ENCODE measurements at places on chromosomes 5 and 9.

DNA sequence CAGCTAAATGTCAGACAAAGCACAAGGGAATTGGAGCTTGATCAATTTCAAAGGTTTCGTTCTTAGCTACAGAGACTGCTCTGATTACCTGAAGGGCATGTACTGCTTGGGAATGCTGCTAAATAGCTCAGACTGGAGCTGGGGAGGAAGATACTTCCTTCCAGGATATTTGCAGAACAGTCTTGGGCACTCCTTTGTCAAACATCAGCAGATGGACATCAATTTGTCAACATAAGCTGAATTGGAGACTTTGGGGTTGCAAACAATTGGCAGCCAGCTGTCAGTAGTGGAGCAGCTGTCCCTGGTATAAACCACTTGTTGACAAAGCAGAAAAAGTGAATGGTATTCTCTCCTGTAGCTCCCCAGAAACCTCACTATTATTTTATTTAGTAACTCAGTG lies 182.0 kb downstream of the CCDC192 start:
- no peak for DNase-seq

- DNase-seq, result no peak
Measured at GRCh38 chr9:121707477-121708424, 56.3 kb downstream of the DAB2IP start.

GRCh38 chr5:134692722-134693121 lies 44.1 kb downstream of the SEC24A start:
- DNase-seq, result no peak

DNA sequence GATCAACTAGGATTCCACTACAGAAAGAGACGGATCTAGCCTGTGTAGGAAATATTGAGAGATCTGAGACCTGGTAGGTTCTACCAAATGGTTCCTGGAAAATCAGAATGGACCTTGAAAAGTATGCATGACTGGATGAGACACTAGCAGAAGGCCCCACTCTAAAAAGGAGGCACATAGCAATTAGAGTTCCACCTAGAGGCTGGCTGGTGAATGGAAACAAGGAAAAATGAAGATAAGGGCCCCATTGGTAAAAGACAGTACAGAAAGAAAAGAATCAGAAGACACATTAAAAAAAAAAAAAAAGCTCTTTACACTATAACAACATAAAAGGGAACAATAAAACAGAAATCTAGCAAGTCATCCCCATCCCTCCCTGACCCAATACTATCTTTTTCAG lies 518.5 kb downstream of the NR2F1-AS1 start:
- DNase-seq, result no peak

DNA sequence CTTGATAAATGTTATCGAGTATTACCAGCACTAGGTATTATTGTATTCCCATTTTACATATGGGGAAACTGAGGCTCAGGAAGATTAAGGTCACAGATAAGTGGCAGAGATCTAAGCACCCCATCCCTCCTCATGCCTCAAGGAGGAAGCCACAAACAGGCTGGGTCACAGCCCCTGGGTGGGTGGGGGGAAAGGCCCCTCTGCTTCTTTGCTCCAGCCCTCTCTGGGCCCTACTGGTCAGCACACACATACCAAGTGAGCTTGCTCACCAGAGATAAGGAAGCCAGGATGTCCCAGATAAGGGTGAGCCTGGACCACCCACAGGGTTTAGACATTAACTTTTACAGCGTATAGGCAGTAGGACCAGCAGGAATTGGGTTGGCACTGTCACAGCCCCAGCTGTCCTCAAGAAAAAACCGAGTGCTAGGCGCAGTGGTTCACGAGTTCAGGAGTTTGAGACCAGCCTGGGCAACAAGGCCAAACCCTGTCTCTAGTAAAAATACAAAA lies 45.3 kb downstream of the STK10 start:
- DNase-seq, result no peak

DNA sequence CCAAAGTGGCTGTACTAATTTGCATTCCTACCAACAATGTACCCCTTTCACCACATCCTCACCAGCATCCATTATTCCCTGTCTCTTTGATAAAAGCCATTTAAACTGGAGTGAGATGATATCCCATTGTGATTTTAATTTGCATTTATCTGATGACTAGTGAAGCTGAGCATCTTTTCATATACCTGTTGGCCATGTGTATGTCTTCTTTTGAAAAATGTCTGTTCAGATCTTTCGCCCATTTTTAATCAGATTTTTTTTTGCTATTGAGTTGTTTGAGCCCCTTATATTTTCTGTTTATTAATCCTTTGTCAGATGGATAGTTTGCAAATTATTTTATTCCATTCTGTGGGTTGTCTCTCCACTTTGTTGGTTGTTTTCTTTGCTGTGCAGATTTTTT lies 121.0 kb upstream of the LRRTM2 start:
- DNase-seq, result no peak

DNA sequence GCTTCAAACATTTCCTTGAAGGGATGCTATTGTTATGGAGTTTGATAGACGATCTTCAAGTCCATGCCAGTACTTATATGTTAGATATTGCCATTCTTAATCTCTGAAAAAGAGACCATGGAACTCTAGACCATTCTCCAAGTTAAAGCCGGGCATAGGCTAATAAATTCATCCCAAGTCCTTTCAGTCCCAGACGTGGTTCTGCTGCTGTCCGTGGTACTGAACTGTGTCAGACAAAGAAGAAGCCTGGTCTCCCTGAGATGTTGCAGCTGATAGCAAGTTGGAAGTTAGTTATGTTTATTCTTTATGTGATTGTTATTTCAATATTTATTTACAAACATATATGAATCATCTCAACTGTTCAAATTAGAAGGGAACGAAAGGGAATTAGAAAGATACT lies 158.7 kb downstream of the NMUR2 start:
- DNase-seq, result no peak

DNA sequence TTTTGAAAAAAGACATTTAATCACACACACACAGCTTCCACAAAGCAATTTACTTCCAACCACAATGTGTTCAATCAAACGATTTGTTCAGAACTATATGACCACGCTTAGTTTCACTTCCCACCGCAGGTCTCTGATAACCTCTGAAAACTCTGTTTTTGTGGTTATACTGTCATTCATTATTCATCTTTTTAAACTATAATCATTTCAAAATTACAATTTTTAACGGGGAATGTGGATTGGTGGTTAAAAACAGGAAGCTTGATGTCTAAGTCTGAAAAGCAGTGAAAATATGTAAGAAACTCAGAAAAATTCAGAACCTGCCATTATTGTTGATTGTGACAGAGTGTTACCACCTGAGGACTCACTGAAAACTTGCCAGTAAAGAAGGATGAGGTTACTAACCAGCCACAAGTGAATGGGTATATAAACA lies 12.7 kb upstream of the TMEM174 start:
- DNase-seq, result no peak

DNA sequence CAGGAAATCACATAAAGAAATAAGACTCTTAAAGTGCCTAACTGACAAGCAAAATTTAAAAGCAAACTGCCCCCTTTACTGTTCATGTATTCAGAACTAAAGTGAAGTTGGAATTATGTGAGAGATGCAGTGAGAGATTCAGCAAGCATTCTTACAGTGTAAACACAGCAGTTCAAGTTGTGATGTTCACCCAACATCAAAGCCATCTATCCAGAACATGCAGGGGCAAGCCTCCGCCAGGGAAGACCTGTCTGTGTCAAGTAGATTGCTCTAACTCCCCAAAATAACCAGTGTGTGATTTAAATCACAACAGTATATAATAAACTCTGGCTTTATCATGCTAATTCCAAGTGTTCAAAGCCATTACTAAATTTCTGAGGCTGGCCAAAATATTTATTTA lies 233.3 kb downstream of the BNC2 start:
- no peak for DNase-seq

GRCh38 chr5:169094586-169095409 lies 206.1 kb downstream of the SLIT3 start:
- no peak for DNase-seq

- no peak for DNase-seq
Measured at GRCh38 chr5:56440871-56441740, 208.0 kb upstream of the ANKRD55 start.

GRCh38 chr5:138354926-138355378 lies 2.5 kb downstream of the KDM3B start:
- DNase-seq, result peak; percentile 79

GRCh38 chr9:131701436-131701781 lies 38.5 kb downstream of the RAPGEF1 start:
- DNase-seq, result no peak

DNA sequence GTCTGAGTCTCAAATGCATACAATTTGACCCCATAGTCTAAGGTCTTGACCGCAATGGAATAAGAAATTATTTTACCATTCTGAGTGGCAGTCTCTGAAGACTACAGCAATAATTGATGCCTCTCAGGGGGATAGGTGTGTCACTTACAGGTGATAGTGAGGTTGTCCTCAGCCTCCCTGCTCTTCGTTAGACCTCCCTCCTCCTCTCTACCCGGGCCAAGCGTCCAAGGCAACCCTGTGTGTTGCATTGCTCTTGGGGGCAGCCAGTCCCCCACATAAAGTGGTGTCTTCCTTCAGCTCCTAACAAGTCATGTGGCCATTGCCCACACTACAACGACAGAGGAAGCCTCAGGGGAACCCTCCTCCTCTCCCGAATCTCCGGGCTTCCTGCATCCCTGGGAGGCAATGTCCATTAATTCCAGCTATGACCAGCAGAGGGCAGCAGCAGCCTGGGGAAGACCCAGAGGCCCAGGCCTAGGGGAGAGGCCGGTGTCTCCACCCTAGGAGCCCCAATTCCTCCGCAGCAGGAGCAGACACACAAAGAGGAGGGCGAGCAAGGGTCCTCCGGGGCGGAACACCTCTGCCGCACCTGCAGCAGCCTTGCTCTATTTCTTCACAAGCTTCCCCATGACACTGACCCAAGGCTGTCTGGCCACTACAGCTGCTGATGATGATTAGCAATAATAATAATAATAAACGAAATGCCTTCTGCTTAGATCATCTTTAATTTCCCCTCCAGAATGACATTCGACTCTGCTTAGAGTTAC lies 134.8 kb downstream of the KCNIP1 start:
- DNase-seq, result no peak

GRCh38 chr5:158641016-158641415 lies 458.7 kb downstream of the EBF1 start:
- no peak for DNase-seq

DNA sequence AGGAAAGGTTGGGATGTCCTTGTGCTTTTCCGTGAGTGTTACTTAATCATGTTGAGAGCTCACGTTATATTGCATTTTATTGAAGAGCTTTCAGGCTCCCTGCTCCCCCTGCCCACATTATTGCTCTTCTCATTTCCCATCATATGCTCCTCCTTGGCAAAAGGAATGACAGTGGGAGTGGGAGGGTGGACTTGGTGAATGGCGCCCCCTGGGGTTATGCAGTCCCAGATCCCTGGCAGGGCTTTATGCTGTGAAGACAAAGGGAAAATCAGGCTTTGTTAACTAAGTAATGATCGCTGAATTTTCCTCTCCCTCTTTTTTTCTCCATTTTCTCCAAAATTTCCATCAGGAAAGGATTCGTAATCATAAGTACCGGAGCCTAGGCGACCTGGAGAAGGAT lies 166.6 kb downstream of the SMARCA2 start:
- peak; percentile 88 for DNase-seq

DNA sequence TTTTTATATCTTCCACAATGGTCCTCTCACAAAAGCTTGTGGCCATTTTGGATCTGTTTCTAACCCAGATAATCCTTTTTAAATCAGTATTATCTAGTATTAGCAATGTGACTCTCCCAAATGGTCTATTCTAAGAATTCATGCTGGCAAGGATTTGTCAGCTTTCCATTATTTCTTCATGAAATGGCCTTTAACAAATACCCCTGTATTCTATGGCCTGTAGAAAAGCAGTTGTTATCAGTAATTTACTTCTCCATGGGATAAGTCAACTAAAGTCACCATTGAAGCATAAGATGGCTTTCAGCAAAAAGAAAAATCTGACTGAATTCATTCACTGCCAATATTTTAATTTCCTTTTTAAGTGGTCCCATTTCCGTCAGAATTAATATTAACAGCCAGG lies 346.4 kb upstream of the FAM174A start:
- peak; percentile 1 for DNase-seq

DNA sequence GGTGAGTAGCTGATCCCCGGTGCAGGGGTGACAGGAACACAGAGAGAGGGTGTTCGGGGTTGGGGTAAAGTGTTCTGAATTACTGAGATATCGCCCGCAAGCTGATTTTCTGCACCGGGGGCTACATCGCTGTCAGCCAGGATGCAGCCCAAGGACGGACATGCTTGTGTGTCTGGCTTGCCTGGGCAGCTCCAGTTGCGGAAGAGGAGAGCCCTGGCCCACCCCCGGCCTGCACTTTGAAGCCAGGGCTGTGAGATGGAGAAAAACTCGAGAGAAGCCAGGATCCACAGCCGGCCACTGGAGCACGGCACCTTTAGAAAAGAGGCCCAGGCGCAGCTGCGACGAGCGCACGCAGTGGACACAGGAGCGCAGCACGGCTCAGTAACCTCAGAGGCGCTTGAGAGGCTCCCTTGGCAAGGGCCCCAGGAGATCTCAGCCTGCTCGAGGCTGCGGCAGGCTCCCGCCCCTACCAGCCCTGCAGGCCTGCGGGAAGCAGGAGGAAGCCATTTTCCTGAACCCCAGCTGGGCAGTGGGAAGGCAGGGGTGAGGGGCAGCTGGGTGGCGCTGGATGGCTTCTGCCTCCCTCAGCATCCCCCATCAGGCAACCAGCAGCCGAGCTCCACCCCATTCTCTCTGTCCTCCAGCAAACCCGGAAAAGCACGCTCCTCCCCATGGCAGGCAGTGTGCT lies 59.2 kb downstream of the C9orf50 start:
- no peak for DNase-seq

GRCh38 chr9:116817762-116818161 lies 130.7 kb downstream of the TRIM32 start:
- no peak for DNase-seq

DNA sequence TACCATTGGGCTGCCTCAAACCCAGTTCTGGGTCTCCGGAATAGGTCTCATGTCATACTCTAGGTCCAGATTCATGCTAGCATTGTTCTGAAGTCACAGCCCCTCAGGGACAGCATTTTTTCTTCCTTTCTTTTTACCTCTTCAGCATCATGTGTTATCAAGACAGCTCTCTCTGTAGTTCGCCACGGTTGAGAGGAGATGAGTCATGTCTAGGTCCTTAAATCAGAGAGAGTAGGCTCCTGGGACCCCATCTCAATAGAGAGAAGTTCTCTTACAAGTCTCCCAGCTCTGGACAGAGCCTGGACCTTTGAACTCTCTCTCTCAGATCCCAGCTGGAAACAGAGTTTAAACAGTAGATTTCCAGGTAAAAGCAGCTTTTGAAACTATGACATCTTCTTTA lies 332.4 kb upstream of the CD180 start:
- no peak for DNase-seq

DNA sequence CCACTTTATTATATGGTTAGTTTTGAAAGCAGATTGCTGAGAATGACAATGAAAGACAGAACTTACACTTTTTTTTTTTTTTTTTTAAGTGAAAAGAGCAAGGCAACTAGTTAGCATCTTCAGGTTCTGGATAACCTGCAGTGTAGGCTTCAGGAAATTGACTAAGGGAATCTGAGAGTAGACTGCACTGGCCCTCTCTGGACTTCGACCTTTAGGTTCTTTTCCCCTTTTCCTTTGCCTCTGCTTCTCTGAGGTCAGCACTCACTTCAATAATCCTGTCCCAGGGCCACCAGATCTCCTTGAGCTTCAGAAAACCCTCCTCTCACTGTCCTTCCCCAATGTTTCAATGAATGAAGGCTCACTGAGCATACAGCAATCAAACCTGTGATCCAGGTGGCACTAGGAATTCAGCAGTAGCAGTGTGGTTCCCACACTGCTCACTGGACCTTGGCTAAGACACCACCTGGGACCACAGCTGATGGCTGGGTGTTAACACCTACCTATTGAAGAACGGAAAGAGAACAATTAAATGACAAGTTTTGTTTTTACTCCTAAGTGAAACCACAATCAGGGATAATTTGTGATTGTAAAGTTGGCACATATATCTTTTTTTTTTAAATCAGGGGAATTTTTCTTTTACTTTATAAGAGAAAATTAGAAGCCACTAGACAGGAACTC lies 85.8 kb upstream of the IL6ST start:
- no peak for DNase-seq

Measured in spinal cord (tissue), 10 donors.